Heart right ventricle (tissue), 16 donors: ENCODE measurements at places on chromosomes 7 and 10.

GRCh38 chr7:102883098-102883860 is 29.5 kb upstream of the LRRC17 start:
- no peak overlapping the region for H3K27ac ChIP-seq
- no peak overlapping the region for H3K4me3 ChIP-seq

DNA sequence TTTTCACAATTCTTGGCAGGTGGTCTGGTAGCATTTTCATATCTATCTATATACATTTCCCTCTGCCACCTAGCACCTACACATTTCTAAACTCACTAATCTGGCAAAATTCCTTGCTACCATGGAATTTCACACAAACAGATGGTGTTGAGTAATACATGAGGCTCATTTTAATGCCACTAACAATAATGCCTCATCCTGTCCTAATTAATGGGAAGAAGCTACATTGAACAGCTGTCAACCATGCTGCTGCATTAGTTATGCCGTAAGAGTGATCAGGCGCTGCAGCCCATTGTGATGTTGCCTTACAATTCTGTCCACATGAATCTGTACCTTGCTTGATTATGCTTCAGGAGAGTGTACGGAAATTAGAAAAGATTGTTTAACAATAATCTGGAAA is 23.2 kb downstream of the COL1A2 start:
- no peaks in the 10 kb centered on the region for H3K4me1 ChIP-seq
- H3K36me3 ChIP-seq, result peaks cover 90% of the 10 kb centered on the region
- H3K4me3 ChIP-seq, result no peak overlapping the region
- DNase-seq, result no peak

GRCh38 chr7:14806891-14807290 is 95.7 kb downstream of the DGKB start:
- H3K27me3 ChIP-seq, result no peaks in the 10 kb centered on the region
- H3K27ac ChIP-seq, result no peak overlapping the region
- H3K36me3 ChIP-seq, result no peaks in the 10 kb centered on the region
- DNase-seq, result no peak
- no peak overlapping the region for H3K4me3 ChIP-seq

- H3K27ac ChIP-seq, result no peak overlapping the region
- H3K4me3 ChIP-seq, result no peak overlapping the region
These were observed 259.5 kb upstream of the LRRN3 start for GRCh38 chr7:110831419-110831818.

GRCh38 chr7:130452951-130453350 is 12.1 kb upstream of the CEP41 start:
- no peak for DNase-seq
- H3K4me1 ChIP-seq, result no peaks in the 10 kb centered on the region
- H3K27me3 ChIP-seq, result no peaks in the 10 kb centered on the region
- no peak overlapping the region for H3K4me3 ChIP-seq
- no peaks in the 10 kb centered on the region for H3K36me3 ChIP-seq

GRCh38 chr7:99050971-99051370 is 92.9 kb downstream of the SMURF1 start:
- no peak for DNase-seq
- no peaks in the 10 kb centered on the region for H3K27me3 ChIP-seq
- H3K4me3 ChIP-seq, result no peak overlapping the region
- H3K36me3 ChIP-seq, result no peaks in the 10 kb centered on the region
- H3K27ac ChIP-seq, result no peak overlapping the region

GRCh38 chr7:69630292-69630691 is 32.0 kb downstream of the AUTS2 start:
- no peaks in the 10 kb centered on the region for H3K27me3 ChIP-seq
- H3K4me3 ChIP-seq, result no peak overlapping the region
- H3K4me1 ChIP-seq, result peaks cover 24% of the 10 kb centered on the region
- H3K27ac ChIP-seq, result no peak overlapping the region
